ENCODE measurements at places on chromosomes 3 and 15.
A peak's percentile ranks its signal among the peaks of the same experiment; 100 is the strongest.

DNA sequence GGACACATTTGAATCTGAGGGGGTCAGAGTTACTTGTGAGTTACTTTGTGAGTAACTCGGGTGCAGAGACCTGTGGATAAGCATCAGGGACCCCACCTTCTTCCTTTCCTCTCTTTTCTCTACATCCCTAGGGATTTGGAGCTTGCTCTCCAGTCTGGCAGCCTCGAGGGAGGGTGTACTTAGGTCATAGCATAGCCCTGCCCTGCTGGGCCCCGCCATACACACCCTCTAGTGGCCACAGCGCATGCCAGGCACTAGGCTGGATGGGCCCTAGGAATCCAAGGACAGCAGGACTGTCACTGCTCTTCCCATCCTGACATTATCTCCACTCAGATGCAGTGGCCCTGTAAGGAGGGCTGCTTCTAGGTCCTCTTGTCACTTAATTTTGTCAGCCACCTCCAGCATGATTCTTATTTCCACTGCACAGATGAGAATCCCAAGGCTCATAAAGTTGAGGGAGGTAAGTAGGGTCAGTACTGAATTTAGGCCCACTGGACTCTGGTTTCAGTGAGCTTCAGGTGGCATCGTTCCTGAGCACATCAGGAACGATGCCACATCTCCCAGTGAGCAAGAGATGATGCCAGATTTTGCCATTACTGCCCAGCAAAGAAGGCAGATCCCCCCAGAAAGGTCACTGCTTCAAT, 3.6 kb upstream of the SMAD6 start:
- peak; percentile 35 for DNase-seq

DNA sequence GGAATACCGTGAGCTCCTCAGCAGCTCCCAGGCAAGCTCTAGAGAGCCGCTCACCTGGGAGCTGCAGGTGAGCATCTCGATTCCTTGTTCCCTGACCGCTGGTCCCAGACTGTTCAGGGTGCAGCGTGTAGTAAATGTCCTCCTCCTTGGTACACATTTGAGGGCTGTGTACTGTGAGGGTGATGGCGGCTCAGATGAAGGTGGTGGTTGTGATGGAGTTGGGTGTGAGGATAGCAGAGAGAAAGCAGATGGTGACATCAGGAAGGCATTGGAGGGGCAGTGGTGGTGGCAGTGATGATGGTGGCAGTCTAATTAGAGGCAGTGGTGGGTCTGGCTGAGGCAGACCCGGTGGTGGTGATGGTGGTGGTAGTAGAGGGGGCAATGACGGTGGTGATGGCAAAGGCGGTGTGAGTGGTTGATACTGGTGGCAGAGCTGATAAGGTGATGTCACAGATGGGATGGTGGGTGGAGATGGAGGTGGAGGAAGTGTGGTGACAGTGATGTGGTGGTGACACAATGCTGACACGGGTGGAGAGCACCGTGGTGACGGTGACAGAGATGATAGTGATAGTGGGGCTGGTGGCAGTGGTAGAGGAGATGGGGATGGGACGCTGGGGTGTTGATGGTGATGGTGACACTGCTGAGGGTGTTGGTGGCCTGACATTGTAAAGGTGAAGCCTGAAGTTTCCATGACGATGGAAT, at the start of gene DNAJB8:
TSS of gene DNAJB8 (minus strand) at position 51 of the 702 bp plus-strand sequence. CDS start 3,645 bp downstream, outside the sequence.
- peak; percentile 37 for DNase-seq

DNA sequence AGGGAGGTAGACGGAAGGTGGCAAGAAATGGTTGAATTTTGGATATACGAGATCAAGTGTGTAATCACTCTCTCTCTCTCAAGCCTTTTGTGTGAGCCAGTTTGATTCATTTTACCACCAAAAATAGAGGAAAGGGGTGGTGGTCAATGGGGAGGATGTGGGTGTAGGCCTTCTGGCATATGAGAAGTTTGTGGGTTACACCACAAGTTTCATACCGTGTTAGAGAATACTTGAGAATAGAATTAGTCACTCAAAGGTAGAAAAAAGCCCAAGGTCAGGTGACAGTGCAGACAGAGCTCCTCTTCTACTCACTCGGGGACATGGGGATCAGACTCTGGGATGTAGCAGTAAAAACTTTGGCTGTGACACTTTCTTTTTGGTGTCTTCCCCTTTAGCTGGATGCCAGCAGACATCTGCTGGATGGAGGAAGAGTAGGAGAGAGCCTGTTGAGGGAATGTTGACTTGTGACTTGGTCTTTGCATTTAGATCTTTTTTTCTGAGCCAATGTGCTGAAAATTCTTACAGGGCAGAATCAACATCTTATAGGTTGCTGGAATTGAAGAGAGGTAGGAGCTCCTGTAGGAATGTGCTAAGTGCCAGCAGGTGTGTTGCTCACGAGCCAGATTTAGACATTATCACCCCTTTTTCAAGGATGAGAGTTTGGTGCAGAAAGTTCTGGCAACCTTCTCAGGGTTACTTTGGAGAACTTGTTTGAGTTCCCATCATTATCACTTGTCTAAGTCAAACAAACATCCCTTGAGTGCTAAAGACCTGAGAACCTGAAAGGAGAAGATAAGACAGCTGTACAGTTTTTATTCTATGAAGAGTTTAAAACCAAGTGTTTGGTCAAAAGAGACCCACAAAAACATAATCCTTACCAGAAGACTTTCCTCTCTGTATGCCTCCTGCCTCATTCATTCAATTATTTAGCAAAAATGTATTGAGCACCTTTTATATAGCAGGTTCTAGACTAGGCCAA, 43.9 kb upstream of the RYK start:
- DNase-seq: peak; percentile 90

- DNase-seq: no peak
Observed at GRCh38 chr3:142007710-142008399, 131.4 kb downstream of the ATP1B3 start.

GRCh38 chr3:102476198-102476597, 41.4 kb downstream of the ZPLD1 start:
- DNase-seq: no peak

DNA sequence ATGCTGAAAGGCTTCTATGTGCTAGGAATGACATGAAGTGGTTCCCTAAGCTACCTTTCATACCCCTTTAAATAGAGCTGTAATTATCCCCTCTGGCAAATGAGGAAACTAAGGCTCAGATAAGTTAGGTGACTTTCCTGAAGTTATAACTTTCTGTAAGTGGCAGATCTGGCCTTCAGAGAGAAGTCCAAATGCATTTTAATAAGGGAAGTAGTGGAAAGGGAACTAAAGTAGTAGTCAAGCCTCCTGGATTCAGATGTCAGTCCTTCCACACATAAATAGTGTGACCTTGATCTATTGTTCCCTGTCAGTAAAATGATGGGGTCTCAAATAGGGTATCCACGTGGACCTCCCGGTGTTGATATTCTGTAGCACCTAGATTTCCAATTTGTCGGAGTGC, 277.7 kb downstream of the EDEM1 start:
- DNase-seq: no peak

GRCh38 chr15:48975472-48976419, 12.0 kb upstream of the SHC4 start:
- DNase-seq: peak; percentile 84

Data from activated CD8-positive, alpha-beta T cell treated with anti-CD3 and anti-CD28 coated beads for 36 hours (primary cell).